Stimulated activated CD4-positive, alpha-beta T cell treated with anti-CD3 and anti-CD28 coated beads, Interleukin-4, amount 100 ng/mL, for 48 hours (primary cell): ENCODE measurements at places on chromosomes 5 and 9.
A peak's percentile ranks its signal among the peaks of the same experiment; 100 is the strongest.

- peak; percentile 65 for DNase-seq
Measured at GRCh38 chr9:129610473-129611306, 10.2 kb downstream of the C9orf50 start.

DNA sequence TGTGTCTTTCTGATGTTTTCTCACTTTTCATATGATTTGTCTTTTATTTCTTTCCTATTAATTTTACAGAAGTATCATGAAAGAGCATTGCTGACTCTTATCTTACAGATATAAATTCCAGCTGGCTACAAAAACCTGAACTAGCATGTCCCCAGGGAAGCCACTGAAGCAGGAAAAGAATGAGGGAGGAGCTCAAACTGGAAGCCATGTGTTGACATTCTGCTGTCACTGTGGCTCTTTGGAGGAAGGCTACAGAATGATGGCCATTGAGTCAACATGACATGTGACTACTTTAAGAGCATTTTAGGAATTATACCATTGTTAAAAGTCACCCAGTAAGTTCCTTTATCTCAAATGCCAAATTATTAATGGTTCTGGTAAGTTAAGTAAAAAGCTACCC lies 638.3 kb upstream of the DMAC1 start:
- DNase-seq, result no peak

DNA sequence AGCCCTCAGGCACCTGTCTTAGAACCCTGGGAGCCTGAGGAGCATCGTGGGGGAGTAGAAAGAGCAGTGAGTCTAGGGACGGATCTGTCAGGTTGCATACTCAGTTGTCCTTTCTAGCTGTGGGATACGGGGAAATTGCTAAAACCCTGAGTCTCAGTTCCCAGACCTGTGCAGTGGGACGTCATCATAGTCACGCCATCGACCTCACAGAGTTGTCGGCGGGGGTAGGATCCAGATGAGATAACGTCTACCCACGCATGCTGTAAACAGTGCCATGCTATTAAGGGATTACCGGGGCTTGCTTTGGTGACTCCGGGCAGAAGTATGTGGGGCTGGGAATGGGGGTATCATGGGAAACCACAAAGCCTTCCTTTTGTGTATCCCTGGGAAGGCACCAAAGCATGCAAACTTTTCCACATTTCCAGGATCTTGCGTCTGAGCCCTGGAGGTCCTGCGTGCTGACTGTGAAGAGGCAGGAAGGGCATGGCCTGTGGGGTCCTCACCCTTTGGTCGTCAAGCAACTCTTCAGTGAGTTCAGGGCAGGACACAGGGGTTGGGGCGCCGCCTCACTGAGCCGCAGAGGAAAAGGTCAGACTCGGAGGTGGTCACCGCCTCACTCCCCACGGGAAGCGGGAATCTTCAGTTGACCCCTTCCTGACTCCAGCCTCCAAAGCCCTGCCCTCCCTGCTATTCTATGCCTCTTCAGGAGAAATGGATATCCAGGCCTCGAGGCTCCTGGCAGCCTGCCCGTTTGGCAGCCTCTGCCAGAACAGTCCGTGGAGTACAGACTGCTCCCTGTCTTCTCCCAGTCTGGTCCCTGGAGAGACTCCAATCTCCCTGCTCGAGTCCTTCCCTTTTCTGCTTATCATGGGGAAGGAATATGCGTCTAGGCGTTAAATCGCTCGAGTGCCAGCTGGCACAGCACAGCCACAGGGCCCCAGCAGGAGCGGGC lies 186.8 kb upstream of the KLF9 start:
- DNase-seq, result no peak

DNA sequence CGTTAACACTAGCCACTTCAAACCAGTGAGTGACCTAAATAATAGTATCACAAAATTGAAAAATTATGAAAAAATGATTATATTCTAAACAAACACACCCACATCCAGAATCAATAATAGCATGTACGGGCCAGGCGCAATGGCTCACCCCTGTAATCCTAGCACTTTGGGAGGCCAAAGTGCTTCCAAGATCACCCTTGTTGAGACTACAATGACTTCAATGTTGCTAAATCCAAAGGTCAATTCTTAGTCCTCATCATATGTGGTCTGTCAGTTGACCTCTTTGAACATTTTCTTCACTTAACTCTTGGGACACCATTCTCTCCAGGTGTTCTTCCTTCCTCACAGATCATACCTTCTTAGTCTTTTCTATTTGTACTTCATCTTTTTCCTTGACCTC lies 11.3 kb downstream of the RIOK2 start:
- DNase-seq, result no peak

DNA sequence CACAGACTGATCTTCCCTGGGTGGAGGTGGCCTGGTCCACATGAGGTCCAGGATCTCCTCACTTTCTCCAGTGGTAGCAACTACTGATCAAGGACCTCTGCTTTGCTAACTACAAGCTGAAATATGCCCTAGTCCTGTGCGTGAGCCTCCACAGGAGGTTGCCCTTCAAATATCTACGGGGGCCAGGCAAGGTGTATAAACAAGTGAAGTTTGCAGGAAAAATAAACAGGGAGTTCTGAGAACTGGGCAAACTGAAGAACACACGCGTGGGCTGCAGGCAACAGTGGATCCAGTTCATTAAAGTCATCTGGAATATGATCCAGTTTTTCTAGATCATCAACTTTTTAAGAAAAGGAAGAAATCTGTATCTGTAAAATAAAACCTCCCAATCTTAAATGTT lies 167.5 kb upstream of the NR3C1 start:
- DNase-seq, result no peak
